ENCODE measurements at places on chromosomes 6 and 20.

GRCh38 chr20:56391596-56392131, 351 bp downstream of the AURKA start:
- peak; percentile 26 for DNase-seq

DNA sequence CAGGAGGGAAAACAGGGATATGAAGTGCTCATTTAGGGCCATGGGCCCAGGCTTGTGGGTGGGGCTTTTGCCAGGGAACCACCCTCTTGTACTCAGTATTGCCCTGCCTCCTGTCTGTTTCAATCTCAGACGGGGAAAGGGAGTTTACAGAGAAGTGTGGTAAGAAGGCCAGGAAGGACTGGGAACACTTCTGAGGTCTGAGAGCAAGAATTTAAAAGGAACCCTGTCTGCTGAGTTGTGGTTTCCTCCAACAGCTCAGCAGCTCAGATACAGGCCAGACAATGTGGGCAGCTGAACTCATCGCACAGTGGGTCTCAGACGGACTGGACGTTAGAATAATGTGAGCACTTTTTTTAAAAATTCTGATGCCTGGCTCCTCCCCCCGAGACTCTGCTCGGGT, 354.1 kb upstream of the ARID1B start:
- DNase-seq: no peak

DNA sequence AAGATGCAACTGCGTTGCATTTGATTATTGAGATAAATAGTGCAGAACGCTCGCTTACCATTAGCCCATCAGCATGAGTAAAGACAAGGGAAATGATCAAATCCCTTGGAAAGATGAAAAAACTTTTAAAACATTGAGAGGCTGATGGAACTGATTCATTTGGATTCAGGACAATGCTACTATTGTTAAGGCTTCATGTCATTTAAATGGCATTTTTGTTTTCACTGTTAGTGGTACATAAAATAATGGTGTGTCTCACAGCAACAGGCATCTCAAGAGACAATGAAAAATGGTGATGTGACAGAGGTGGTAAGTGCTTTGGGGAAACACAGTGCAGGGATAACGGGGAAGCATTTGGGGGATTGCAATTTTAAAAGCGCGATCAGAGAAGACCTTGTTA, 159.7 kb upstream of the KCNG1 start:
- no peak for DNase-seq

- DNase-seq: peak; percentile 85
Measured at GRCh38 chr6:139369568-139370282, 4.7 kb downstream of the CITED2 start.

- no peak for DNase-seq
Measured at GRCh38 chr20:15831201-15831600, 742.0 kb downstream of the KIF16B start.

- DNase-seq: no peak
Measured at GRCh38 chr20:51789434-51789833, 12.9 kb downstream of the SALL4 start.

- DNase-seq: no peak
Measured at GRCh38 chr6:14987490-14987889, 258.4 kb upstream of the JARID2 start.

DNA sequence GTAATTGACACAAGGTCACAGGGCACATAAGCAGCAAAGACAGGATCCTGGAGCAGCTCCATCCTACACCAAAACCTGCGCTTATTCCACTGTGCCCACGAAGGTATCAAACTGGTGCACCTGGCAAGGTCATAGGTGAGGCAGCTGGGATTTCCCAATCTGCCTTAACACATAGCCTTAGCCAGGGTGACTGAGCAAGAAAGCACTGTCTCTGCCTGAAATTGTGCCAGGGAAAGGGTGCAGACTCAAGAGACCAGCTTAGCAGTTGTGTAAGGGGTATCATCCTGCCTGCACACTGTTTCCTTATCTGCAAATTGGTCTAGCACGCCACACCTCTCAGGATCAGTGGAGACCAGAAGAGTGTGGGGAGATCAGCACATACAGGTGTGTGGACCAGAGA, 82.8 kb downstream of the MAFB start:
- DNase-seq: no peak

Measured in EL (cell line).